Lower lobe of right lung (tissue), 2 donors: ENCODE measurements at places on chromosomes 7 and 10. TPM values are rescaled to one million over a fixed set of nuclear protein-coding genes. Genes with fewer than 3 reads are reported as not detected.

DNA sequence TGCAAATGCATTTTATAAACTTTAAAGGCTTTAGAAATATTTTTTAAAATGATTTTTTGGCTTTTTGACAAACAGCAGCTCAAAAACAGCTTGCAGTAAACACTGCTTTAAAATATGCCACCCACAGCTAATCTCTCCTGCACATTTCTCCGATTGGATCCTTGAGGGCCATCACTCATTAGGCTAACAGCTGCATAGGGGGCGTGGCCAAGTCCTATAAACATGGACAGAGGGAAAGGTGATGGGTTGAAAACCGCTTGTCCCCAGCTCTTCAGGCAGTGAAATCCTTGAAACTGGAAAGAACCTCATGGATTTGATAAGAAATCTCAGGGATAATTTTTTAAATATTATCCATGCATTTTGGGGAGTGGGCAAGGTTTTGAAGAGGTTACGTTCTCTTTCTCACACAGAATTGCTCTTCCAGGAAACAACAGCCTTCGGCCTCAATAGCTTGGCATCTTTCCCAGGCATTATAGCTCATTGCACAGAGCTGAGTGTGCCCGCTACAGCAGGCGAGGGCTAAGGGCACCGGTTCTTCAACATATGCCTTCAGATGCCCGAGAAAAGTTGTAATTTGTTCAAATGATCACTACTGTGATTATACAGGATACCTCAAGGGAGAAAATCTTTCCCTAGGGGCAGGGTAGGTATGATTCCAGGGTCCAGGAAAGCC is 1.7 kb downstream of the PLEKHS1 start:
- peaks cover 8% of the 10 kb centered on the region for H3K4me1 ChIP-seq
- no peak overlapping the region for H3K27ac ChIP-seq
- H3K36me3 ChIP-seq, result no peaks in the 10 kb centered on the region
- no peak overlapping the region for H3K4me3 ChIP-seq

Gene NEBL
- total RNA-seq, result 96.4 TPM

GRCh38 chr7:151311294-151311864 is 30.2 kb upstream of the NUB1 start:
- peaks cover 13% of the 10 kb centered on the region for H3K4me1 ChIP-seq
- no peak overlapping the region for H3K27ac ChIP-seq
- no peaks in the 10 kb centered on the region for H3K36me3 ChIP-seq
- peaks cover 4% of the 10 kb centered on the region for H3K27me3 ChIP-seq
- H3K4me3 ChIP-seq, result no peak overlapping the region
- no peak for DNase-seq

DNA sequence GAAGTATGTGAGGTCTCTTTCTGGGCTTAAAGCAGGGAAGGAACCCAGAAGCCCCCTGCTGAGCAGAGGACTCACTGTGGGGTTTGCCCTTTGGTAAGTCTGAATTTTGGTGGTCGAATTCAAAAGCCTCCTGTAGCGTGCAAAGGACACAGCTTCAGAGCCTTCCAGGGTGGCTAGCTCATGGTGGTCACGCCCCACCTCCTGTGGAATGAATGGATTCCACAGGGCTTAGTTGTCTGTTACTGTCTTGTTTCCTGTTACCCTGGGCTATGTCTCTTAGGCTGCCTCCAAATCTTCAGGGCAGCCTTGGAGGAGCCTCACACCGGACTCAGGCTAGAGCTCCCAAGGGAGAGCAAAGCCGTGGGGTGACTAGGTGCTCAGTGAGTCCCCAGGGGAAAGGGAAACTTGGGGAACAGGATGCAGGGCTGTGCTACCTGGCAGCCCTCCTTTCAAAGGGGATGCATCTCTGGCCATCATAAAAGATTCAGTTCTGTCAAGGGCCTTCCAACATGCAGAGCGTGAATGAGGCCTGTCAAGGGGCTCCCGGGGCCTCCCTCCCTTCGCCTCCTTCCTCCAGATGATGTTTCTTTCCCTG is 211.7 kb downstream of the CCSER2 start:
- H3K4me1 ChIP-seq, result peaks cover 13% of the 10 kb centered on the region
- peak overlapping the region; percentile 53 for H3K4me3 ChIP-seq
- H3K27ac ChIP-seq, result no peak overlapping the region
- H3K27me3 ChIP-seq, result peaks cover 29% of the 10 kb centered on the region
- no peak for DNase-seq

Gene UFSP1
- total RNA-seq, result 2.3 TPM

Gene SEPTIN7
- total RNA-seq, result 180 TPM

DNA sequence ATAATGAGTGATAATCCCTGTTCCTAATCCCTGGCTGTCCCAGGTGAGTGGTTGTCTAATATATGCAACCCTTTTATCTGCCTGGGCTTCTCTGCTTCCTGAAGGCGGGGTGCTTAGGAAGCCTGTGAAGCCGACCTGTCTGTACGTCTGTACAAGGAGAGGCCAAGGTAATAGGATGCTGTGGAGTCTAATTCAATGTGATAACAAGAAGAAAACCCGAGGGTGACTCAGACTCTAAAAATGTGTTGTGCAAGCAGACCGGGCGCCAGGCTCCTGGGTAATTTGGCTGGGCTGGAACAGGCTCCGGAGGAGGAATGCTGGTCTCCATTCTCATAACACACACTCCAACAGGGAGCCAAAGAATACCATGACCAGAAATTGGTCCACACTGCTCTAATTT is 43.6 kb downstream of the THNSL1 start:
- DNase-seq, result peak; percentile 63
- H3K27ac ChIP-seq, result no peak overlapping the region
- no peaks in the 10 kb centered on the region for H3K27me3 ChIP-seq
- H3K4me3 ChIP-seq, result no peak overlapping the region

Gene TACC2
- total RNA-seq, result 141 TPM

Gene COL17A1
- total RNA-seq, result 0.32 TPM

DNA sequence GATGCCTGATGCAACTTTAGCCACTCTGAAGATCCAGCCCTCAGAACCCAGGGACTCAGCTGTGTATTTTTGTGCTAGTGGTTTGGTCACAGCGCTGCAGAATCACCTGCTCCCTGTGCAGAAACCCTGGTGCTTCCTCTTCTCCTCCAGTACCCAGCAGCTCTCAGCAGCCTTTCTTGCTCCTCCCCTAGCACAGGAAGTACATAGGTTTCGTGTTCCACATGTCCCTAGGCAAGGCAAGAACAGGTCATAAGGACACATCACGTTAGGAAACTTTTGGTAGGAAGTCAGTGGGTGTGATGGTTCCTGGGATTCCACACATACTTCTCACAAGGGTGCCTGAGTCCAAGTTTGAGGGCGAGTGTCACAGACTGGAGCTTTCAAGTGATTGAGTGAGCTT is 167.9 kb upstream of the PRSS1 start:
- peak; percentile 56 for DNase-seq
- H3K4me1 ChIP-seq, result no peaks in the 10 kb centered on the region
- no peak overlapping the region for H3K27ac ChIP-seq
- no peak overlapping the region for H3K4me3 ChIP-seq
- H3K36me3 ChIP-seq, result no peaks in the 10 kb centered on the region
- H3K27me3 ChIP-seq, result no peaks in the 10 kb centered on the region

- H3K36me3 ChIP-seq, result no peaks in the 10 kb centered on the region
- DNase-seq, result no peak
- no peak overlapping the region for H3K4me3 ChIP-seq
These were observed 173.8 kb upstream of the HPS1 start for GRCh38 chr10:98620503-98620902.

GRCh38 chr10:60810437-60811182 is 32.3 kb downstream of the CDK1 start:
- H3K36me3 ChIP-seq, result no peaks in the 10 kb centered on the region
- H3K4me1 ChIP-seq, result peaks cover 18% of the 10 kb centered on the region
- peak overlapping the region; percentile 10 for H3K27ac ChIP-seq
- DNase-seq, result no peak
- H3K4me3 ChIP-seq, result no peak overlapping the region

DNA sequence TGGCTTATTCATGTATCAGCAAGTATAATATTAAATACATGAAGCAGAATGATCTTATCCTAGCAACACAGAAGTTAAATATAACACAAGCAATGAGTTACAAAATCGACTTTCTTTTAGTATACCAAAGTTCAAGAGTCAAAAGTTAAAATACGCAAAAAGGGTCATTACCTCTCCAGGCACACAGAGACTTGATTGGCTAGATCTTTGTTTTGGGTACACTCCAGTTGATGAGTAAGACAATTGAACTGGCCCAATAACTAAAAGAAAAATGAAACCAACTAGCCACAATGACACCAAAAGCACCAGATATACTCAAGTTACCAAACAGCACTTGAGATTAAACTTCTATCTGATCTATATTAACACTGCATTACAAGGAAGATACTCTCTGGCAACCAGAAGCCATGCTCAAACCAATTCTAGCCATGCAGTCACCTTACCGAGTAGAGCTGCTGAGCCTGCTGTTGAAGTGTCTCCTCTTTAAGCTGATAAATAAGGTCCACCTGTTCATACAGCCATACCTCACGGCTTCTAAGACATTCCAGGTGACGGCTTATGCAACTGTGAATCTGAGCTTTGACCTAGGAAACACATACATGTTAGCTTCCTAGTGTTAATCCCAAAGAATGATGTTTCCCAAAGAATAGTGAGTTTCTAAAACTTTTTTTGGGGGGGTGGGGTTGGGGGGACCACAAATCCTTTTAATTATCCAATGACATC is 15.6 kb downstream of the NCOA4 start:
- no peak overlapping the region for H3K27ac ChIP-seq
- H3K4me3 ChIP-seq, result no peak overlapping the region
- peaks cover 67% of the 10 kb centered on the region for H3K36me3 ChIP-seq

Gene GIMAP1
- 18.8 TPM for total RNA-seq

Gene ANXA8L1
- total RNA-seq, result 15.7 TPM

GRCh38 chr10:90858461-90858968 is 676 bp upstream of the HTR7 start:
- peak overlapping the region; percentile 62 for H3K4me3 ChIP-seq
- peak overlapping the region; percentile 60 for H3K27ac ChIP-seq
- H3K27me3 ChIP-seq, result peaks cover 40% of the 10 kb centered on the region
- DNase-seq, result no peak
- H3K4me1 ChIP-seq, result peaks cover 14% of the 10 kb centered on the region

GRCh38 chr10:27506280-27506679 is 2.2 kb downstream of the RAB18 start:
- DNase-seq, result no peak
- H3K27ac ChIP-seq, result no peak overlapping the region
- no peak overlapping the region for H3K4me3 ChIP-seq
- H3K27me3 ChIP-seq, result no peaks in the 10 kb centered on the region
- peaks cover 34% of the 10 kb centered on the region for H3K4me1 ChIP-seq
- H3K36me3 ChIP-seq, result peaks cover 10% of the 10 kb centered on the region

Gene FLNC
- total RNA-seq, result 11.7 TPM

- no peaks in the 10 kb centered on the region for H3K36me3 ChIP-seq
- H3K4me3 ChIP-seq, result no peak overlapping the region
- H3K4me1 ChIP-seq, result no peaks in the 10 kb centered on the region
These were observed 509 bp upstream of the OR2F1 start for GRCh38 chr7:143954135-143954534.

DNA sequence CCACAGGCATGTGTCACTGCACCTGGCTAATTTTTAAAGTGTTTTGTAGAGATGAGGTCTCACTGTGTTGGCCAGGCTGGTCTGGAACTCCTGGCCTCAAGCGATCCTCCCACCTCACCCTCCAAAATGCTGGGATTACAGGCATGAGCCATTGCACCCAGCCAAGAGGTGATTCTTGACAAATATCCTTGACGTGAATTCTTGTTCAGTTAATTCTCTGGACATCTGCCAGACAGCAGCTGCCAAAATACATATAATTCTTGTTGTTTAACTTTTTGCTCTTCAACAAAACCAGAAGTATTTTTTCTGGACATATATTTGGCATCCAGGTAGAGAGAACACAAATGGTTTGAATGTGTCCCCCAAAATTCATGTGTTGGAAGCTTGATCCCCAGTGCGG is 3.2 kb downstream of the ACADSB start:
- H3K27ac ChIP-seq, result no peak overlapping the region
- H3K36me3 ChIP-seq, result no peaks in the 10 kb centered on the region
- no peaks in the 10 kb centered on the region for H3K27me3 ChIP-seq
- no peak overlapping the region for H3K4me3 ChIP-seq

DNA sequence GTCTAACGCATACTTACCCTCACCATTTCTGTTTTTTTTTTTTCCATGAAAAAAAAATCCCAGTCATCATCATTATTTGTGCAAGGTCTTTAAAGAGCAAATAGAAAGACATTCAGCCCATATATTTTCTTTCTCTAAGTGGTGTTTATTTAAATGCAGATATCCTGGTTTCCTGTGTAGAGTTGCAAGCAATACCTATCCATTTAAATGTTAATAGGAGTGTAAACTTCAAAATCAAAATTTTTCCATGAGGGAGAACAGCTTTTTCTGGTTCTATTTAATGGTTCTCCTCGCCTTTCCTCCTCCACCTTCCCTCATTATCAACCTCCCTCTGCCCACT is 120.1 kb upstream of the AGK start:
- H3K27ac ChIP-seq, result no peak overlapping the region
- no peaks in the 10 kb centered on the region for H3K27me3 ChIP-seq
- no peak overlapping the region for H3K4me3 ChIP-seq
- no peaks in the 10 kb centered on the region for H3K4me1 ChIP-seq

- H3K36me3 ChIP-seq, result no peaks in the 10 kb centered on the region
- no peaks in the 10 kb centered on the region for H3K4me1 ChIP-seq
- H3K27me3 ChIP-seq, result no peaks in the 10 kb centered on the region
- DNase-seq, result no peak
- no peak overlapping the region for H3K4me3 ChIP-seq
These were observed 30.2 kb downstream of the USP6NL start for GRCh38 chr10:11581213-11581612.

Gene SEMA3C
- total RNA-seq, result 34.8 TPM

GRCh38 chr10:78543749-78544362 is 510.2 kb downstream of the RPS24 start:
- H3K4me3 ChIP-seq, result no peak overlapping the region
- H3K4me1 ChIP-seq, result peaks cover 40% of the 10 kb centered on the region
- no peaks in the 10 kb centered on the region for H3K27me3 ChIP-seq
- no peak for DNase-seq

DNA sequence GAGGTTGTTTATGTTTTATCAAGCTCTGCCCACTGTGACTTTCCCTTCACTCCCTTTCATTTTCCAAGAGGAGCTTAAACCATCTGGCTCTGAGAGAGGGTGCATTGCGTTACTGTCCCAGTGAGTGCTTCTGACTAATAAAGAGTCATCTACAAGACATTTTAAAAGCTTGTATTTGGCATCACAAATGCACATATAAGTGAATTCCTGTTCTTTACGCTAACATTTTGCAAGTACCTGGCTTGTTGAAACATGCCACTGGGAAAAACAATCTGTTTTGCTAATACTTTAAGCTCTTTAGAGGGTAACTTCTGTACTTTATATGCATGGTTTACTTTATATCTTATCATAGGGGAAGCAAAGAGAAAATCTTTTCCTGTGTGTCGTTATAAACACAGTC is 534.6 kb upstream of the POM121L12 start:
- no peak for DNase-seq
- H3K36me3 ChIP-seq, result no peaks in the 10 kb centered on the region
- H3K4me1 ChIP-seq, result no peaks in the 10 kb centered on the region
- H3K4me3 ChIP-seq, result no peak overlapping the region

DNA sequence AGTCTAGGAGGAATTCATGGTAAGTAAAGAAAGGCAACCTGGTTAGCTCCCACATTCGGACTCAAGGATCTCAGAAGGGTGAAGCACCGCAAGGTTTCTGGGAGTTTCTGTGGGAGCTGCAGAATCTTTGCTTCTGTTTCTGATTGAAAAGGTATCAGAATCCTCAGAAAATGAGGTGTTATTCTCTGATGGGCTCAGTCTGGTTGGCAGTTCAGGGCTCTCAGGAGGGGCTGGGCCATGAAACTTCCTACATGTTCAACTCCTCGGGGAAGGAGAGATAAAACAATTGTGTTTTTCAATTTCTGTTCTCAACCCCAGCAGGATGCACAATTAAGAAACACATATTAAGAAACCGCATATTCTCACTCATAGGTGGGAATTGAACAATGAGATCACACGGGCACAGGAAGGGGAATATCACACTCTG is 9.1 kb downstream of the OR2A7 start:
- no peak for DNase-seq
- H3K27me3 ChIP-seq, result no peaks in the 10 kb centered on the region
- peaks cover 5% of the 10 kb centered on the region for H3K4me1 ChIP-seq
- no peak overlapping the region for H3K27ac ChIP-seq
- no peaks in the 10 kb centered on the region for H3K36me3 ChIP-seq
